Central memory CD4-positive, alpha-beta T cell (primary cell): ENCODE measurements at places on chromosomes 7 and 10.

- peak; percentile 46 for DNase-seq
Observed at GRCh38 chr10:69449841-69450240, 1.4 kb upstream of the TSPAN15 start.

DNA sequence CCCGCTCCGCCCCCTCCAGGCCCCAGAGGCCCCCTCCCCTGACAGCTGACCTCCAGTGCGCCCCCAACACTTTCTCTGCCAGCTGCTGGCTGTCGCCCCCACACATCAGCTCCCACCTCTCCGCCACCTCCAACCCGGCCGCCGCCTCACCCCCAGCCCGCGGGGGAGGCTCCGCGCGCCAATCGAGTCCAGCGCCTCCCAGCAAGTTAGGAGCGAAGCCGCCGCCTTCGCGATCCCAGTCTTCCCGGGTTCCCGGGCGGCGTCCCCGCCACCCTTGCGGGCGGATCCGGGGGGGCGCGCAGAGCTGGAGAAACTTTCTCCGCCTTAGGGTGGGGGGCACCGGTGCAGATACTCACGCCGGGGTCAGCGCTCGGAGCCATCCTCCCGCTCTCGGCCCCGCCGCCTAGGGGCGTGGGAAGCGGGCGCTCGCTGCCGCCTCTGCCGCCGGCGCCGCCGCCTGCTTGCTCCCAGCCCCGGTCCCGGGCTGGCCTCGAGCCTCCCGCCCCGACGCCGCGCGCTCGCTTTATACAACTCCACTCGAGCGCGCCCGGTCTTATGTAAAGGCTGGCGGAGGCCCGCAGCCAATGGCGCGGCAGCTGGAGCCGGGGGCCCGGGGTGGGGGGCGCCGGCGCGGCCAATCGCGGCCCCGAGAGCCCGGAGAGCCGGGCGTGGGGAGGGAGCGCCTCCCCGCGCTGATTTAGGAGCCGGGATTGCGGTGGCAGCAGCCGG is at the start of gene CRTAC1:
Gene CRTAC1 (minus strand): TSS at position 529 of the 729 bp plus-strand sequence. CDS start 149 bp downstream, at position 380.
- no peak for DNase-seq

DNA sequence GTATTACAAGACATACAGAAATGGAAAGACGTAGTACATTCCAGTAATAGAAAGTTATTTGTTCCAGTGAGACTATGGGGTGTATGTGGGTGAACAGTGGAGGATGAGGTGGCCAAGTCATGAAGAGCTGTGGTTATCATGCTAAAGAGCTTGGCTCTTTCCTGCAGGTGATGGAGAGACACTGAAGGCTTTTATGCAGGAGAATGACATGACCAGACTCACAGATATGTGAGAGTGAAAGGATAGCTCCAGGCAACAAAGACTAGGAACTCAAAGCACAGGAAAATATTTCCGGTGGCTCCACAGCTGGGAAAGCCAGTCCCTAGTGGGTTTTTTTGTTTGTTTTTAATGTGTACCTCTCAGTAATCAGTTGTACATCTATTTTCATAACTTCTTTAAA is 133.5 kb downstream of the TSPAN12 start:
- no peak for DNase-seq

DNA sequence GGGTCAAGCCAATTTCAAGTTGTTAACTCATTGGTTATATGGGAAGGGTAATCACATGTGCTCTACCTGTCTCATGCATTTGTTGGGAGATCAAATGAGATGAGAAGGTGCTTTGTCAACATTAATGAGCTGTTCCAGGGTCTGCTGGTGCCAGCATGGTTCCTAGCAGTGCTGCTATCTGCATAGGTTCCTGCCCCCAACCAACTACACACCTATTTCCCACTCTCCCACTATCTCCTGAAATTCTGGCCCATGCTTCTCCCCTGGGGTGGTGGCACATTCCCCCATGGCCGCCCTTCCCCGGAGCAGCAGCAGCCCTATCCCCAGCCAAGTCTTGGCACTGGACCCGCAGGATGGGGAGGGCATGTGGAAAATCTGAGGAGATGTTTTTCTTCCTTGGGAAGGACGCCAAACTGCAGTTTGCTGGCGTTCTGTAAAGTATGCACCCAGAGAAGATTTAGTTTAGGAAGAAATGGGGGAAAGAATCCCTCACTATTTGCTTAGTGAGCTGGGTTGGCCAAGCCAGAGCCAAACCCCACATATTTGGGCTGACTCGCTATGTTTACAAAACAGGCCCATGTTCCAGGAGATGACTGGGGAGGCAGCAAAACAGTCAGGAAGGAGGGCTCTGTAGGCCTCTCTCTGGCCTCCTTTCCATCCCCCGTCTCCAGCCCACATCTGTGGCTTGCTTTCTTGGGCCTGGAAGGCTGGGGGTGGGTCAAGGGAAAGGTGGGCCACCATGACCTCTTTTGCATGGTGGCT is 42.5 kb downstream of the PPP1R3C start:
- DNase-seq = no peak

- DNase-seq = no peak
Observed at GRCh38 chr7:150753826-150754603, 16.8 kb downstream of the GIMAP5 start.
